Stimulated activated CD4-positive, alpha-beta T cell treated with anti-CD3 and anti-CD28 coated beads, Interleukin-15, amount 100 ng/mL, for 1 hour (primary cell): ENCODE measurements at places on chromosomes 2 and 18.

DNA sequence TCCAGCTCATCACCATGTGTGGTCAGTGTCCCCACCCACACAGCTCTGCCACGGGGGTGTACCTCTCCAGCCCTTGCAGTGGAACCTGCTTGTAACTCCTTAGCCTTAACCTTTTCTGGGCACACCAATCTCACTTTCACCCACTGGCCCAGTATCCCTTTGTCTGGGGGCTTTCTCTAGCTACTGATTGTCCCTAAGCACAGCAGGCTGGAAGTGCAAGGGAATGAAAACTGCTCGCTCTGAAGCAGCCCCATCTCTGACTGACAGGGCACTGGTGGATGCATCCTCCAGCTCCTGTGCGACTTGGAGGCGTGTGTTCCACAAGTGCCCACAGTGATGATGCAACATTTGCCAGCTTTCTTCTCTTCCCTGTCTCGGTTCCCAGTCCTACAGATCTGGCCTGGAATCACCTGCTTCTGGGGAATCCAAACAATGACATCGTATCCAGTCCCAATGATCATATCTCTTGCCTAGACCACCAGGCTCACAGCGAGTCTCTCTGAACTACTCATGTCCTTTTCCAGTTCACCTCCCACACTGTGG is 33.6 kb downstream of the SCTR start:
- DNase-seq, result no peak

GRCh38 chr2:47238638-47239037 is 83.5 kb upstream of the STPG4 start:
- DNase-seq, result no peak

GRCh38 chr2:207143215-207144172 is 22.3 kb downstream of the KLF7 start:
- DNase-seq, result no peak

- DNase-seq, result no peak
These were observed 34.2 kb downstream of the TBC1D8 start for GRCh38 chr2:101116841-101117552.

DNA sequence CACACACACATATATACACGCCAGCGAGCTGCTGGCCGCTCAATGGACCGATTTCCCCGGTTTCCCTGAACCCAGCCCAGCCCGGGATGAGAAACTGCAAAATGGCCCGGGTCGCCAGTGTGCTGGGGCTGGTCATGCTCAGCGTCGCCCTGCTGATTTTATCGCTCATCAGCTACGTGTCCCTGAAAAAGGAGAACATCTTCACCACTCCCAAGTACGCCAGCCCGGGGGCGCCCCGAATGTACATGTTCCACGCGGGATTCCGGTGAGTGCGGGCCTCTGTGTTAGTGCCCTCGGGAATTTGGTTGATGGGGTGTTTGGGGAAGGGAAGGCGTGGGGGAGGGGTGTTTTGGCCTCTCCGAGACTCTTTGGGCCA is 392 bp downstream of the ST8SIA3 start:
- no peak for DNase-seq

DNA sequence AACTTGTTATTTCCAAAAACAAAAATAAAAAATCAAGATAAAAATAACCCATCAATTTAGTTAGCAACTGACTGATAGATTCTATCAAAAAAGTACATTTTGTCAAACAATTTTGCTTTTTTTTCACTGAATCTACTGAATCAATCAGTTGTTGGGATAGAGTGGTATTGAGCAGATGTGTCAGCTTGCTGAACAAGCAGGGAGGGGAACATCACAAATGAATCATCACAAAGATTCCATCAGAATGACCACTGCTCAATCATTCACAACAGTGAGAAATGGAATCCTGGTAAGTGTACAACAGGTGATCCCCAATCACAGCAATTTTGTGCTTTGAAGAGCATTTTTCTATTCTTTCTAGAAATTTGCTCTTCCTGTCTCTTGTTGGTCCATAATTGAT is 12.3 kb upstream of the SLC14A2 start:
- DNase-seq, result no peak

GRCh38 chr2:166031054-166031453 is 77.5 kb upstream of the TTC21B start:
- no peak for DNase-seq

- DNase-seq, result no peak
These were observed 343 bp upstream of the CD302 start for GRCh38 chr2:159798376-159798725.

DNA sequence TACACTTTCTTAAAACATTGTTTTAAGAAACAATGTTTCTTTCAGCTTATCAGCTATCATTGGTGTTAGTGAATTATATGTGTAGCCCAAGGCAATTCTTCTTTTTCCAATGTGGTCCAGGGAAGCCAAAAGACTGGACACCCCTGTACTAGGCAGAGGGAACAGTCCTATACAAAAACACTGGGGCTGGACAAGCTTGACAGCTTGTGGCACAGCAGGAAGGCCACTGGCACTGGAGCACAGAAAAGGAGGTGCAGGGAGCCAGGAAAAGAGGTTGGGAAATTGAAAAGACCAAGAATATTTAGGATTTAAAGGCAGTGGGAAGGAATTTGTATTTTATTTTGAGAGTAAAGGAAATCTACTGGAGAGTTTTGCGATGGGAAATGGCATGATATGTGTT is 47.7 kb downstream of the SRD5A2 start:
- DNase-seq, result no peak

DNA sequence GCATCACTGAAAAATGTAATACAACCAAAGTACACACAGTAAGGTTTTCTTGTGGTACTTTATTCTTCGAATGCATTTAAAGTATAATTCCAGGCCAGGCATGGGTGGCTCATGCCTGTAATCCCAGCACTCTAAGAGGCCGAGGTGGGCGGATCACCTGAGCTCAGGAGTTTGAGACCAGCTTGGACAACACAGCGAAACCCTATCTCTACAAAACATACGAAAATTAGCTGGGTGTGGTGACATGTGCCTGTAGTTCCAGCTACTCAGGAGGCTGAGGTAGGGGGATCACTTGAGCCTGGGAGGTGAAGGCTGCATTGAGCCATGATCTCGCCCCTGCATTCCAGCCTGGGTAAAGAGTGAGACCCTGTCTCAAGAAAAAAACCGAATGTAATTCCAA is 3.9 kb upstream of the TTC39C start:
- no peak for DNase-seq

- no peak for DNase-seq
These were observed 212.3 kb downstream of the HDAC4 start for GRCh38 chr2:239188536-239188935.

- no peak for DNase-seq
These were observed 14.4 kb downstream of the FBXO41 start for GRCh38 chr2:73269686-73270465.

- DNase-seq, result no peak
These were observed 217.9 kb downstream of the NAPG start for GRCh38 chr18:10743766-10744165.

- no peak for DNase-seq
These were observed 915.6 kb downstream of the NRXN1 start for GRCh38 chr2:50116096-50117010.

GRCh38 chr2:207897541-207898353 is 127.6 kb downstream of the PLEKHM3 start:
- no peak for DNase-seq

GRCh38 chr2:173623438-173624319 is 269.0 kb downstream of the CDCA7 start:
- no peak for DNase-seq

- DNase-seq, result no peak
These were observed 309.5 kb downstream of the PIK3C3 start for GRCh38 chr18:42264497-42264896.

DNA sequence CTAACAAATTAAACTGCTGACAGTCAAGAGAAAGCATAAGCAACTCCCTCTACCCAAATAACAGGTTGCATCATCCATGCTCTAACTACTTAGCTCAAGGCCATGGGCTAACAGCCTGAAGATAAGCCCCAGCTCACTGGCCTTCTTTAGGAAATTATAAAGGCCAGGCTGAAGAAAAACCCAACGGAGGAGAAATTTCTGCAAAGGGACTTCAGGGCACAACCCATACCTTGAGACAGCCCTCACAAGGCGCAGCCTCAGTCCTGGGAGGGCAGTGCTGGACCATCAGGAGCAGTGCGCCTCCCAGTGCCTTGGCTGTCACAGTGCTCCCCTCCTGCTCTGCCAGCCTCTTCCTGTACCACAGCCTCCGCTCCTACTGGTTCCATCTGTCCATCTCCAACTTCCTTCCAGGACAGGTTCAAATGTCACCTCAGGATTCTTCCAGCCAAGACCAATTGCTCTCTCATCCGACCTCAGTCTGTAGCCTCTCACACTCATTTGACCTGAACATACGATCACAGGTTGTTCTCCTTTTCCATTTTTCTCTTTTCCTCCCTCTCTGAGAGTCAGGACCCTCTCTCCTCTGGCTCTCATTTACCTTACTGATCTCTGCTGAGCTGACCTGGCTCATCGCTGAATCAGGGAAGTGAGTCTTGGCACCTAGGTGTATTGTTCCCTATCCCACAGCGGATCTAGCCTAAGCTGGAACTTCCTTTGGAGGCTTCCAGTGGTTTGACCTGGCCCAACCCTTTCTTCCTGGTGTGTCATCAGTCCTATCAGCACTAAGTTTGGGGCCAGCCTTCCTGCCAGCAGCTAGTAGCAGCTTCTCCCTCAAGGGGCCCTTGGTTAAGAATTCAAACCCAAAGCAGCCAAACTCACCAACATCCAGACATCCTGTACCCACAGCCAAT is 1.9 kb downstream of the MCFD2 start:
- DNase-seq, result no peak

DNA sequence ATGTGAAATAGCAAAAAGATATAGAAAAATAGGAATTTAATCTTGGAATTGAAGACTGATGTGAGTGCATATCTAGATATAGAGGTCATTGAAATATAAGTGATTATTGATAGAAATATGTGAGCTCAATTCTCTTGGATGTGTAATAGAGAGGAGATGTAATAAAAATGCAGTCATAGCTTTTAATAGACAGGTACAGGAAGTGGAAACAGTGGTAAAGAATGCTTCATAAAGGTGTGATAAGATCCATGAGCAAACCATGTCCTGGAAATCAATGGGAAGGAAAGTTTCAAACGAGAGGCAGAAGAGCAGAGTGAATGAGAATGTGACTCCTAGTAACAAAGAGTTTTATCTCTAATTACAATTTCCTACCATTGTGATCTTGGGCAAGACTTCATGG is 634.7 kb upstream of the ZNF804A start:
- no peak for DNase-seq

GRCh38 chr2:102915128-102915527 is 153.3 kb downstream of the TMEM182 start:
- DNase-seq, result no peak

DNA sequence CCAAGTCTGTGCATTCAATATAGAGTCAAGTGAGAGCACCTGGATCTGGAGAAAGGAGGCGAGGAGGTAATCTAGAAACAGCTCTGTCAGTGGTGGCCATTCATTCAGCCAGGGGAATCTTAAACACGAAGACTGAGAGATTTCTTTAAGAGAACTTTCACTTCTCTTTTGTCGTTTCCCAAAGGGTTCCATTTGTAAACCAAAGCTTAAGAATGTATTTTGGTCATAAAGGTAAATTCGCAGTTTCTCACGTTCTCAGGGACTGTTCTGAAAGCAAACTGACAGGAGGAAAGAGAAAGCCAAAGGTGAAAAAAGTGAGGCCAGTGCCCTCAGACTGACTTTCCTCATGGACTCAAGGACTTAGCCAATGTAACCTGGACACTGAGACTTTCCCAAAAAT is 513.5 kb downstream of the CMPK2 start:
- no peak for DNase-seq

DNA sequence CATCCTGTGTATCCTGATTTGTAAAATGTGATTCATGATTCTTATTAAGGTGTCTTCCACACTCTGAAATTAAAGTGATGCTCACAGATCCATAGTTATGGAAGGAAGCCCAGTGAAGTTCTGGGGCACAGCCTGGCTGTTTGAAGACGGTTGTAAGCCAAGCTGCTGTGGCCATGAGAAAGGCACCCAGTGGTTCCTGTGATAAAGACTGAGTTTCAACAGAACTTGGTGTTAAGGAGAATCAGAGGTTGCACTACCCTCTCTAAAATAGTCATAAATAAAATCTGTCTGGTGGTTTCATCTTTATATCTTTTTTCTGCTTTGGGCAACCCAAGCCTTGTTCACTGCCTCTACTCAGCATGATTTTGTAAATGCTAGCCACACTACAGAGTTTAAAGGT is 32.2 kb upstream of the SPOPL start:
- DNase-seq, result no peak

GRCh38 chr2:77007686-77008085 is 514.5 kb downstream of the LRRTM4 start:
- DNase-seq, result no peak

- DNase-seq, result no peak
These were observed 14.2 kb downstream of the ECEL1 start for GRCh38 chr2:232473467-232473890.

- DNase-seq, result no peak
These were observed 224.2 kb upstream of the CXCR4 start for GRCh38 chr2:136342138-136342537.

- no peak for DNase-seq
These were observed 4.2 kb downstream of the MYL12B start for GRCh38 chr18:3266062-3266608.

- DNase-seq, result no peak
These were observed 511 bp upstream of the ANKMY1 start for GRCh38 chr2:240558236-240558761.

GRCh38 chr2:42169874-42170521 is 845 bp downstream of the EML4 start:
- no peak for DNase-seq

- peak; percentile 9 for DNase-seq
These were observed 189.8 kb downstream of the NCK2 start for GRCh38 chr2:105934467-105934866.

- DNase-seq, result no peak
These were observed 60.1 kb upstream of the CD28 start for GRCh38 chr2:203646266-203646864.

DNA sequence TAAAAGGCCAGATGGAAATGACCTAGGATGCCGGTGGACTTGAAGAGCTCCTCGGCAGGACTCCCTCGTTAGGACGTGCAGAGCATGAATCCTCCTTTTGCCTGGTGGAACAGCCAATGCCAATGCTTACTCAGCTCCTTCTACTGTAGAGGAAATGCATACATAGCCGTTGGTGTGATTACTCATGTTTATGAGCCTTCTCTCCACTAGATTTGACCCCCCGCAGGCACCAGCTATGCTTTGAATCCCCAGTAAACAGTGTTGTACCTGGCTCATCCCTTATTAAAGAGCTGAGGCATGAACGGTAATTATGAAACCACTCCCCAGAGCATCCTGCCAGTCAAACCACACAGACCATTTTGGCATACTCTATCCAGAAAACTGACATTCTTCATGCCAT is 172.8 kb downstream of the ANTXR1 start:
- no peak for DNase-seq

GRCh38 chr2:85712849-85713612 is 18.9 kb downstream of the GNLY start:
- DNase-seq, result no peak

DNA sequence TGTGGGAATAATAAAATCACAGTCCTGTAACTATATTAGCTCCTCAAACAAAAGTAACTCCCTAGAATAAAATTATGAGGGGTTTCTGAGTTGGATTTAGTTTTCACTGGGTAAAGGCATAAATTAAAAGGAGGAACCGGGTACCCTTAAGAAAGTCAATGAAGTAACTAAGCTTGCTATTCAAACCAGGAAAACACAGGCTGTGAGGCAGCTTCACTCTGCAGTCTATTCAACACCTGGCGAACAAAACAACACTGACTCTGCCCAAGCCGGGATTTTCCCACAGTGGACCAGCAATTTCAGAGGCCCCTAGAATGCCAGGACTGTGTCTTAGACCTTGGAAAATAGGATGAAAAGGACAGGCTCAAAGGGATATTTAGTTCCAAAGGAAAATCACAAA is 24.6 kb upstream of the CREB1 start:
- no peak for DNase-seq
